ENCODE measurements at places on chromosomes 4 and X. TPM values are rescaled to one million over a fixed set of nuclear protein-coding genes. Genes with fewer than 3 reads are reported as not detected.

COL4A6 gene
- 7.7 TPM for total RNA-seq

ADH1C gene
- 14.3 TPM for total RNA-seq

GRCh38 chr4:13244444-13244843 is 239.7 kb downstream of the RAB28 start:
- no peaks in the 10 kb centered on the region for H3K4me1 ChIP-seq
- no peak overlapping the region for H3K27ac ChIP-seq
- H3K36me3 ChIP-seq, result no peaks in the 10 kb centered on the region
- no peak for DNase-seq
- no peaks in the 10 kb centered on the region for H3K27me3 ChIP-seq

GRCh38 chrX:72030431-72030830 is 101.3 kb downstream of the RTL5 start:
- no peaks in the 10 kb centered on the region for H3K4me1 ChIP-seq
- no peaks in the 10 kb centered on the region for H3K36me3 ChIP-seq
- DNase-seq, result no peak
- H3K27ac ChIP-seq, result no peak overlapping the region
- H3K4me3 ChIP-seq, result no peak overlapping the region

DNA sequence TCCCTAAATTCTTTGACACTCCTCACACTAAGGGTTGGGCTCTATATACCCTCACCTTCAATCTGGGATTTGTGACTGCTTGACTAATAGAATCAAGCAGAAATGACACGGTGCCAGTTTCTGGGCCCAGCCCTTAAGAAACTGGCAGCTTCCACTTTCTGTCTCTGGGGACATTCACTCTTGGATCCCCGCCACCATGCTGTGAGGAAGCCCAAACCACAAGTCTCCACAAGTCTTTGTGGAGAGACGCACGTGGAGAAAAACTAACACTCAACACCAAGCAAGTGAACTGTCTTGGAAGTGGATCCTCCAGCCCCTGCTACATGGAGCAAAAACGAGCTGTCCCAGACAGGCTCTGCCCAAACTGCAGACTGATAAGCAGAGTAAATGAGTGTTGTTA is 1.1 kb upstream of the EDNRA start:
- no peaks in the 10 kb centered on the region for H3K27me3 ChIP-seq
- peak overlapping the region; percentile 84 for H3K27ac ChIP-seq
- H3K36me3 ChIP-seq, result no peaks in the 10 kb centered on the region
- H3K4me1 ChIP-seq, result peaks cover 18% of the 10 kb centered on the region

FAM156B gene
- total RNA-seq, result 10.3 TPM

SMR3B gene
- total RNA-seq, result not detected

DNA sequence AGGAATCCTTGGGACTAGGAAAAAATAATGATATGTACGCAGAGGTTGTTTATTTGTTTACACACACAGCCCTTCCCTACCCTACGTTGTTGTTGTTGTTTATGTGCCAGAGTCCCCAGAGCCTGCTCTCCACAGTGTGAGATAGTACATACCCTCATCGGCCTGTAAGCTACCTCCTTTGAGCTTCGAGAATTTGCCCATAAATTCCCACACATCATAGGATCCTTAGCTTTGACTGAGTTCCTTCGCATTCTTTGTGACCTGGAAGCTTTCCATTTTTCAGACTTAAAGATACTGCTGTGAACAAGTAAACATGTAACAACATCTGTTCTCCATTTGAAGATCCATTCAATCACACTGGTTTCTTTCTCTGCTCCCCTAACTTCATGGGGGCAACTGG is 114.5 kb downstream of the IRF2 start:
- DNase-seq, result no peak
- no peak overlapping the region for H3K27ac ChIP-seq
- no peaks in the 10 kb centered on the region for H3K36me3 ChIP-seq
- peaks cover 18% of the 10 kb centered on the region for H3K4me1 ChIP-seq
- no peaks in the 10 kb centered on the region for H3K27me3 ChIP-seq

GRCh38 chr4:19429684-19430083 is 822.0 kb upstream of the SLIT2 start:
- H3K4me1 ChIP-seq, result no peaks in the 10 kb centered on the region
- no peak overlapping the region for H3K27ac ChIP-seq
- DNase-seq, result no peak
- H3K4me3 ChIP-seq, result no peak overlapping the region

ASMTL gene
- total RNA-seq, result 28.7 TPM

TMEM129 gene
- total RNA-seq, result 28.8 TPM

DNA sequence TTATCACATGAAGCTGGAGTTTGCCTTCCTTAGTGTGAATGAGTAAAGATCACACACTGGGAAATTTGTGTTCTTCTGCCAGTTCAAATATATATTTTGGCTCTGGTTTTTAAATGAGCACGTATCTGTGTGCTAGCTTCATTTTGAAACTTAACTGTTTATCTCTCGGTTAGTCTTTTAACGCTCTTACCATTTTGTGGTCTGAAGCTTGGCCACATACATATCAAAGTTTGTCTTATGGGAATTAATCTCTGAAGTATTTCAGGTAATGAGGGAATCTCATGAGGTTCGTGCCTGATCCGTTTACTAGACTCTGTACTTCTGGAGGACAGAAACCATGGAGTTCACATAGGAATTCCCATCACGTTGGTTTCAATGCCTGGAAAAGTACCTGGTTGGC is 13.8 kb downstream of the ATP10D start:
- no peaks in the 10 kb centered on the region for H3K27me3 ChIP-seq
- no peaks in the 10 kb centered on the region for H3K36me3 ChIP-seq
- no peak for DNase-seq
- no peak overlapping the region for H3K4me3 ChIP-seq
- H3K4me1 ChIP-seq, result peaks cover 27% of the 10 kb centered on the region
